Activated CD4-positive, alpha-beta T cell treated with anti-CD3 and anti-CD28 coated beads for 4 hours (primary cell): ENCODE measurements at places on chromosomes 2 and 18.

DNA sequence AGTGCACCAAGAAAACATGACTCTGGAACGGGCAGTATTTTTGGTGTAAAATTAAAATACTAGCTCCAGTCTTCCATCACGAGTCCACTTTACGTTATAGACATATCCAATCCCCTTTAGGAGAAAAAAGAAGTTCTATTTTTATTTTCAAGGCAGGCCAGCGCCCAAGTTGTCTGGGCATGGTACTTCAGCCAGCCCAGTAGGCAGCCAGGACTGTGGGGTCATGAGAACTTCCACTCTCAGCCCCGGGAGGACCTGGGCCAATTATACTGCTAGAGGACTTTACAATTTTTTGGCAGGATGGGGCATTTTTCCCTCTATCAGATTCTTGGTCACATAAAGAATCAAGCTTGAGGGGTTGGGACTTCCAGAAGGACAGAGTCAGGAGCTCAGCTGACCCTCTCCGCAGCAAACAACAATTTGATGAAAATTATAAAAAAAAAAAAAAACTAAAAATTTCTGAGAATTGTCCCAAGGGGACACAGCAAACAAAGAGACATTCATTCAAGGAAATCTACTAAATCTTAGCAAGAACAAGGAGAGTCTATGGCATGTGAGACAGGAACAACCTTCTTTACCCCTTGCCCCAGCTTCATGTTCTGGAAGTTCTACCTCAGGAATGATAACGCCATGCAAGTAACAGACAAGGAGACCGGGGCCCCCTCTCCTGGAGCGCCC, 37.3 kb upstream of the B3GNT2 start:
- no peak for DNase-seq

DNA sequence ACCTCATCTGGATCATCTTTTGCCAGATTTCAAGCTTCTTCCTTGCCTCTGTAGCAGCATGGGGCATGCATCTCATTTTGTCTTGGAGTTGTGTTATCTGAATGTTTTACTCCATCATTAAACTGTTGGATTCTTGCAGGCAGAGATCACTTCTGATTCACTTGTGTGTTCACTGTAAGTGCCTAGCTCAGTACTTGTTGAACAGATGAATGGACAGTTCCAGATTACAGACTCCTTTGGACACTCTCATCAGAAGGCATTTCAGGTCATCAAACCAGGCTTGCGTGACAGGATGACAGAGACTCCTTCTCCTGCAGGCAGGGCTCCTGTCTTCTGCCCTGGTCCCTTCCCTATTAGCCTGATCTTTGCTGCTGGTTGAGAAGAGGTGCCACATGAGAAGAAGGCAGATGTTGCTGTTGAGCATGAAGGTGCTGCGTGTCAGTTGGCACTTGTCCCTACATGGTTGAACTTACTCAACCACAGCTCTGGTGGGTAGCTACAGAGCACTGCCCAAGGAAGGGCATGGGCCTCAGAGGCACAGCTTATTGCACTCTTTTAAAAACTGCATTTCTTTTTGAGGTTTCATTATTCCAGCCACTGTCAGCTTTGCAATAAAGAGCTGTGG, 58.9 kb downstream of the INPP4A start:
- DNase-seq: no peak

DNA sequence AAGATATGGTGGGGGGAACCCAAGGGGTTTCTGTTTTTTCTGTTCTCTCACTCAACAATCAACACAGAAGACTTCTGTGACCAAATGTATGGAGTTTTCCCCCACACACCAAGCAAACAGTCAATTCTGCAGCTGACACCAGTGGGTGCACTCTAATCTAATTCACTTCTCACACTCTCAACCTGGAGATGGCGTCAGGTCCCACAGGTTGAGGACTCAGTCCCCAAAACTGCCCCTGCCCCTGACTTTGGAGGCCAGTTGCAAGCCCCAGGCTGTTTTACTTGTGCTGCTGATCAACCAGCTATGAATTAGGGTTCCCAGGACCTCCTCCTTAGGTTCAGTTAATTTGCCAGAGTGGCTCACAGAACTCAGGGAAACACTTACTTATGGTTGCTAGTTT, 6.2 kb downstream of the RNU2-63P start:
- DNase-seq: no peak

DNA sequence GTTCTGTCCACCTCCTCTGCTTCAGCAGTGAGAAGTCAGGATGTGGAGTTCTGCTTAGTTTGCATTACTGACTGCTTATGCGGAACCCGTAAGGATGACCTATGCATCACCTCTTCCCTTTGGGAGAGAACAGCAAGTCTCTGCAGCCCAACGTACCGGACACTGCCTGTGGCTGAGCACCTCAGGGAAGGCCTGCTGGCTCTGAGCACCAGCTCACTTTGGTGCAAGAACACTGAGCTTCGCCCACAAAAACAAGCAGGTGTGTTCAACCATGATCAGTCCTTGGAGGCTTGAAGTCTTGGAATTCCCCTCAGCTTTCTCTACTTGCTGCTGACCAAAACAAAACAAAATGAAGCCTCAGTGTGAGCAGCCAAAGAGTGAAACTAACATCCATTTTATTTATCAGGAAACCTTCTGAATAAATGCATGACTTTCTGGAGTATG, 52.7 kb upstream of the NCK2 start:
- DNase-seq: no peak

- DNase-seq: no peak
These were observed 66.8 kb downstream of the COA5 start for GRCh38 chr2:98541489-98541888.

DNA sequence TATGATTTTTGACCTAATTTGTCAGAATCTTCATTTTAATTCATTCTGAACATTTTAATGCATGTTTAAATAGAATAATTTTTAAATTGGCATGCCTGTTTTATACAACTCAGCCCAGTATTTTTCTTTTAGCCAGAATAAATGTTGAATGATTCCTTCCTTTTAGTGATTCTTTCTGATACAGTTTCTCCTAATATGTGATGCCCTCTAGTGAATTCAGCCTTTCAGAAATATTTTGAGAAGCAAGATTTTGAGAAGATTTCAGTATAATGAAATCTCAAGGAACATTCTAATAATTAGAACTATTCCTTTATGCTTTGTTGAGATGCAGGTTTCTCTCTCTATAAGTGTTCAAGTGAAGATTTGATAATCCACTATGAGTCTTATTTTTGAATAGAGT, 28.5 kb downstream of the LCLAT1 start:
- no peak for DNase-seq

GRCh38 chr2:69766014-69766413, 24.1 kb downstream of the ANXA4 start:
- no peak for DNase-seq

DNA sequence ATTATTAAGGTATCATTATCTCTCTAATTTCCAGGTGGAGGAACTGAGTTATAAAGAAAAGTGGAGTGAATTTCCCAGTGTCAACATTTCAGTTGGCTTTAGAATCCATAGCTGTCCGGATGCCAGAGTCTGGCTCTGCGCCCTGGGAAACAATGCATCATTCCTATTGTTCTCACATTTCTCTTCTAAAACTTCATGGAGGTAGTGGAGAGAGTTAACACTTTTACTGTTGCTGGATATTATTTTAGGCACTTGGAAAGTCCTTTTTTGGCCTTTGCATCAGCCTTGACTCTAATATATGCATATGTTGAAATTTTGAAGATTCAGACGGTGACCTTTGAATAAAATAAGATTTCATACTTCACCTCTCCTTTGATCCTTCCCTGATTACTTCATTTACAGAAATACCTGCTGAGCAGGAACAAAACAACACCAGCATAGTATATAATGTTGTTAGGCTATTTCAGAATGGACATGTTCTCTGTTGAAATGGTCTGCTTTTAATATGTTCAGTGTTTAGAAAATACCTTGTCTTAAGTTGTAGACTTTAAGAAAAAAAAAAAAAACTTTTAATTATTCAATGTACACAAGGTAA, 148.8 kb downstream of the EPHA4 start:
- DNase-seq: no peak

DNA sequence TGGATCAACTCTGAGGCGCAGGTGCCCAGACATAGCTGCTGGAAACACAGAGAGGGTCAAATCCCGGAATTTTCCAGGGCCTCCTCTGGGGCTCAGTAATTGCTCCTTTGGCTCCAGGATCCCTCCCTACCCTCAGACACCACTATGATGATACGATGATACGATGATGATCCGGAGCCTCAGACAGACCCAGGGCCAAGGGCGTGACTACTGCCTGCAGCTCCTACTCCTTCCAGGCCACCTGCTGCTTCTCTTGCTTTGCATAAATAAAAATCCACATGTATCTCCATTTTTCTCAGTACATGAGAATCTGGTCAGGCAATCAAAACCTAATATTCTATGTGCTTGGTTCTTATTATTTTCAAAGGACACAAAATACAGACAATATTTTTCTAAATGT, 33.7 kb downstream of the MRPL35 start:
- no peak for DNase-seq

DNA sequence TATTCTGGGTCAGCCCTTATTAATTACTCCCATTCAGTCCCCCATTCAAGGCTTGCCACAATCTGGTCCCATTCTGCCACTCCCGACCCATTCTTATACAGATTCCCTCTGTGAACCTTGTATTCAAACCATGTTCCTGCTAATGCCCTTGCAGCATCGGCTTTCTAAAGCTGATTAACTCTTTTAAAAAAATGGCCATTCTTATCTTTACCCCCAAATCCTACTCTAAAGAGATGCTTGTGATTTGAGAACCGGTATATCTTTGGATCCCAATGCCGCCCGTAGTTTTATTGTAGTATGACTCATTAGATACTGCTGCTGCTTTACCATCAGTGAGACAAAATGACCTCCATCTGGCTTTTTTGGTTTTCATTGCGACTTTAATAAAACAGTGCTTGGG, 72.2 kb downstream of the XRCC5 start:
- no peak for DNase-seq

DNA sequence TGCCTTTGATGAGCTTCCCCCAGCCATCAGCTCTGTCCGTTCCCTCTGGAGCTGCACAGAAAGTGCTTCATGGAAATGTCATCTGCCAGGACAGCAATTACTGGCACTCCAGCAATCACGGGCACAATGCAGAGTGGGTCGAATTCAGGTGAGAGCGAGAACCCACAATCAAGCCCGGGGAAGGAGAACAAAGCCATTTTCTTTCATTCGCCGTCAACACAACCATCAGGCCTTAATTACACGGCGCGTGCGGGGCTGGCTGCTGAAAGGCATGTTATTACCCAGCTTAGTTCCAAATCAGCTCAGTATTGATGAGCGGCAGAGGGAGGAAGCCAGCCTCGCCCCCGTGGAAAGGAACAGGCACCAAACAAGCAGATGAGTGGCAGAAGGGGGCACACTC, 143.9 kb downstream of the MYT1L start:
- no peak for DNase-seq

DNA sequence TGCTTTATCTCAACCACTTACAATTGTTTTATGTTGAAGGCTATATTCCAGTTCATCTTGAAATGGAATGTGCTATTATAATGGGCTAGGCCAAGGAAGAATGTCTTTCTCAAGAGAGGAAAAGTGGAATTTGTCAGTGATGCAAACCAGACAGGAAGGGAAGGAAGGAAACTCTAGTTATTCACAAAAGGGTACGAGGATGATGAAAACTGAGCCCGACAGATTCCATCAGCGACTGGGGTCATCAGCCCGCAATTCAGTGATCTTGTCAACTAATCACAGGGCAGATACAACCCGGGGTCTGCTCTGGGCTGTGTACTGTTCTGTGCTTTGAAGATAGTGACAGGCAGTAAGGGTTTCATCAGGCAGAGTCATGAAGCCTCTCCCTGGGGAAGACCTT, 23.4 kb upstream of the LYPD6 start:
- DNase-seq: no peak

- DNase-seq: no peak
These were observed 237.3 kb downstream of the OSR1 start for GRCh38 chr2:19120941-19121750.

GRCh38 chr2:160721089-160722040, 227.8 kb upstream of the RBMS1 start:
- no peak for DNase-seq

DNA sequence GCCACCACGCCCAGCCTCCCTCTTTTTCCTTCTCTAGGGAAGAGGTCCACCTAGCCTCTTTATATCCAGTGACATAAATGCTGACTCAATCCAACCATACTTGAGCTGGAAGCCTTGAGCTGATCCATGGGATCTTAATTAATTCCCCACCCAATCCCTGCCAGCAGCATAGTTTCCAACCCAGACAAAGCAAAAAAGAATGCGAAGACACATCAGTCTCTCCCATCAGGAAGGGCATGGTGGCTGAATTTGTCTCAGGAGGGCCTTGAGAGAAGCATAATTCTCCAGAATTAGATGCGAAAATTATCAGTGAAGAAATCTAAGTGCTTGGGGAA, 22.5 kb downstream of the CASP10 start:
- no peak for DNase-seq

GRCh38 chr2:164624316-164624715, 3.0 kb upstream of the GRB14 start:
- no peak for DNase-seq

DNA sequence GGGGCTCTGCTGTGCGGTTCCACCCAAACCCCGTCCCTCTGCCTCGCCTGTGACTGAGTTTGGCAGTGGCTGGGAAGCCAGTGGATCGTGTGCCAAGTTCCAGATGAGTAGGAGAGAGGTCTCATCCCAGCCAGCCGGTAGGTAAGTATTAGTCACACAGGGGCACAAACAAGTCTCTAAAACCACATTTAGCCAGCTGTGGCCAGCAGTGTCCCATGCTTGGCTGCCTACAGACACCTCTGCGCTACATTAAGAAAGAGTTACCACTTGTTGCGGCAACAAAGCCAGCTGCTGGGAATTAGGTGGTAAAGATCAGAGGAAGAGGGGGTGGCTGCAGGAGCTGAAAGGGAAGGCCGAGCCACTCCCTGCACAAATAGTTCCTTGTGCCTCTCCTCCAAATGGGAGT, 81.2 kb downstream of the GATA6 start:
- DNase-seq: no peak

GRCh38 chr2:46983065-46983801, 67.6 kb upstream of the MCFD2 start:
- no peak for DNase-seq

DNA sequence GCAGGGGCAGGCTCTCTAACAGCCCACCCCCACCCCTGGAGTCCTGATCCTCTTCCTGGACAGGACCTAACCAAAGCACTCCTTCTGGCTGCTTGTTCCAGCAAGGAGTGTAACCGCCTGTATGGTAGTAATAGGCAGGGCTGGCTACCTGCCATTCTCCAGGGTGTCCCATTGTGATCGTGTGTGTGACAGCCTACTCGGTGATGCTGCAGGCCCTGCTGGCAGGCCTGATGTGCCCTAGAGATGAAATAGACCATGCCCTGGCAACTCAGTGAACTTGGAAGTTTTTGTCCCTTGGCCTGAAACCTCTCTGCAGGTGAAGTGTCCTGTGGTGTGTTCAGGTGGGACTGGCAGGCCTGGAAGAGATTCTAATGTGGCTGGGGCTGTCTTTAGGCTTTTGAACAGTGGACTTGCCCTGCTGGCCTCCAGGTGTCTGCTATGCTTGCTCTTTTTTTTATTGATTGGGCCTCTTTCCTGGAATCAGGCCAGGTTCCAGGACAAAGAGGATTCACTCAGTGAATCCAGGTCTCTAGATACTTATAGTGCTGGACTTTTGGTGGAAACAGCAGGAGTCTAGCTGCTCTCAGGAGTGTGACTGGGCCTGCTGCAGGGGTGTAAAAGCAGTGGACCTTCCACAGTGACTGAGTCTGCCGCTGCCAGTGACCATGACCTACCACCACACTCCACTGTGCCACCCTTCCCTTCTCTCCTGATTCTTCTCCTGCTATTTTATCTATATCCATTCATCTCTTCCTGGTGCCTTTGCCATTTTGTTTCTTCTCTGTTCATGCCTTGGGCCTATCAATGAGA, 132.1 kb downstream of the CTIF start:
- no peak for DNase-seq

- no peak for DNase-seq
These were observed 99.1 kb downstream of the NRP2 start for GRCh38 chr2:205781244-205781931.

- no peak for DNase-seq
These were observed 11.6 kb upstream of the SKOR2 start for GRCh38 chr18:47263150-47263429.
